Activated gamma-delta T cell (primary cell): ENCODE measurements at places on chromosomes 2 and 18.

GRCh38 chr2:56167616-56168562, 15.9 kb upstream of the CCDC85A start:
- DNase-seq, result no peak

DNA sequence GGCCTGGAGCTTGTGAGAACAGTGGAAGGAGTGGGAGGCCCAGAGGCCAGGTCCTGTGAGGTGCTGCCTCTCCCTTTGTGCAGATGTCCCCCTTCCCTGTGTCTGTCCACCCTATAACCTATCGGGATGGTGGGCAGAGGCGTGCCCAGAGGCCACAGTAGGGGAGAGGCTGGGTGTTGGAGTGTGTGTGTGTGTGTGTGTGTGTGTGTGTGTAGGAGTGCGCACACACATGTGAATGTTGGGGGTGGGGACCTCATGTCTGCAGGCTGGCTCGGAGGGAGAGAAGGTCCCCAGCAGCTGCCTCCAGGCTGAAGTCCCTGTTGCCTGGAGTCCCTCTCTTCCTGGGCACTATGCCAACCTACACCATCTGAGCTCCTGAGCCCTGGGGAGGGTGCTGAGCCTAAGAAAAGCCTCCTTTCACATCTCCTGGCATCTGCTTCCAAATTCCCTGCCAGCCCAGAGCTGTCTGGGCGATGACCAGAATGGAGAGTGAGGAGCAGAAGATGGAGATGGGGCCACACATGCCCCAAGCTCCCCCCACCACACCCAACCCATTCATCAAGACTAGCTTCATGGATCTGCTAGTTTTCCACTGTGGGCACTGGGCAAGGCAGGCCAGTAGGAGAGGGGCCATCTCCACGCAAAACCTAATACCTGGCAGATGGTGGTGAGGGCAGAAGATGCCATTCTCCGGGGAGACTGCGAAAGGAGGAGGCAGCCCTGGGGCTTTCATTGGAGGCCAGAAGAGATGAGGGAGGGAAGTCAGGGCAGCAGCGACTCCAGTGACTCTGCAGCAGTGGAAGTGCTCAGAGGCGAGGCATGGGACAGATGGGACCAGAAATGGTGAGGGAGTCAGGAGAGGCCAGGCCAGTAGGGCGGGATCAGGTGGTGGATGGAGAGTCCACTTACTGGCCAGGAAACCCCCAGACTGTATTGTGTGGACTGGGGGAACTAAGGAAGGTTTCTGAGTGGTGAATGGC, 20.3 kb downstream of the KCNK3 start:
- DNase-seq, result no peak

DNA sequence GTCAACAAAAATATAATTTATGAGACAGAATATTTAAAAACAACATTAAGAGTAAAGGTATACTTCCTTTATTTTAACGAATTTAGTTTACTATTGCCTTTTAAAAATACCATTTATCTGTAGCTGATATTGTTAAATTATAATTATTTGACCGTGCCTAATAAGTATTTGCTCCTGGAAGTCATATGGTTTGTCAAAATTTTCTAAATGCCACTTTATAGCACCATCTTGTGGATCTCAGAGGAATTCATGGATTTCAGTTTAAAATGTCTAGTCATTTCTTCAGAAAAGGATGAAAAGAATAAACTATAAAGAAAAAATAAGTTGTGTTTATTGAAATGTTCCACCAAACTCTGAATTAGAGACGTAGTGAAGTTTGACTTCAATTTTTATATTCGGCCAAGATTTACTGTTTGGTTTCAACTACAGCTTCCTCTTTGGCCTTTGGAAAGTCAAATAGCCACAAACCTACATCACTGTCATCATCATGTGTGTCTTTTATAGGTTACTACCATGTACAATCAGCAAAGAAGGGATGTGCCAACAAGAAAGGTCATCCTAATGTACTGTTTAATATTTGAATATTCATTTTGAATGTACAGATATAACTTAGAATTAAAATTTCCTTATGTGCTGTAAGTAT, 10.3 kb upstream of the FTCDNL1 start:
- no peak for DNase-seq

- DNase-seq, result no peak
These were observed 12.9 kb downstream of the FHL2 start for GRCh38 chr2:105385731-105386540.

- peak; percentile 43 for DNase-seq
These were observed 4.9 kb downstream of the ZAP70 start for GRCh38 chr2:97718051-97718882.

GRCh38 chr2:30665761-30666265, 141.4 kb downstream of the CAPN13 start:
- DNase-seq, result no peak

- no peak for DNase-seq
These were observed 25.8 kb downstream of the KCNJ3 start for GRCh38 chr2:154724194-154724797.

DNA sequence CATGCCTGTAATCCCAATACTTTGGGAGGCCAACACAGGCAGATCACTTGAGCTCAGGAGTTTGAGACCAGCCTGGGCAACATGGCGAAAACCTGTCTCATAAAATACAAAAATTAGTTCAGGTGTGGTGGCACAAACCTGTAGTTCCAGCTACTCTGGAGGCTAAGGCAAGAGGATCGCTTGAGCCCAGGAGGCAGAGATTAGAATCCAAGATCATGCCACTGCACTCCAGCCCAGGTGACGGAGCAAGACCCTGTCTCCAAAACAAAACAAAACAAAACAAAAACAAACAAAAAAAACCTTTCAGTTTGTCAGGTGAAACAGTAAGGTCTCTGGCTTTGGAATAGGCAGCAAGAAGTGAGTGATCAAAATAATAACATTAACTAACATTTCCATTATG, 84.6 kb downstream of the CLHC1 start:
- DNase-seq, result no peak

GRCh38 chr18:8356001-8356400, 253.2 kb upstream of the RAB12 start:
- DNase-seq, result no peak

DNA sequence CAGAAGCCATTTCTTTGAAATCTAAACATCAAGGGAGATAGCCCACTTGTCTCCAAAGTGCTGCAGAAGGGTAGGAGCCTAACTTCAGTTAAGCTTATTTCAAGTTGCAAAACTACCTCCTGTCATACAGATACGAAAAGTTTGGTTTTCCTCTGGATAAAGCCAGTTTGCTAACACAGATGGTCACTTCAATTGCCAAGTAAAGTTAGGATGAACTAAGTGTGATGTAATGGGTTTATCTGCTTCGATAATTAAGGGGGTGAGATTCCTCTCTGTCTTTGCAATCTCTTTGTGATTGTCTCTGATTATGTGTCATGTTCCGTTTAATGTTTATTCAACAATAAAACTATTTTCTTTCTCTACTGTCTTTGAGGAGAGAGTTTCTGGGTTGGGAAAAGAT, 156.4 kb downstream of the SLC39A10 start:
- no peak for DNase-seq

- no peak for DNase-seq
These were observed 50.6 kb downstream of the ANKMY1 start for GRCh38 chr2:240507060-240507777.

GRCh38 chr2:188485496-188485895, 193.8 kb downstream of the GULP1 start:
- DNase-seq, result no peak

GRCh38 chr2:226325526-226325925, 474.1 kb downstream of the IRS1 start:
- DNase-seq, result no peak

DNA sequence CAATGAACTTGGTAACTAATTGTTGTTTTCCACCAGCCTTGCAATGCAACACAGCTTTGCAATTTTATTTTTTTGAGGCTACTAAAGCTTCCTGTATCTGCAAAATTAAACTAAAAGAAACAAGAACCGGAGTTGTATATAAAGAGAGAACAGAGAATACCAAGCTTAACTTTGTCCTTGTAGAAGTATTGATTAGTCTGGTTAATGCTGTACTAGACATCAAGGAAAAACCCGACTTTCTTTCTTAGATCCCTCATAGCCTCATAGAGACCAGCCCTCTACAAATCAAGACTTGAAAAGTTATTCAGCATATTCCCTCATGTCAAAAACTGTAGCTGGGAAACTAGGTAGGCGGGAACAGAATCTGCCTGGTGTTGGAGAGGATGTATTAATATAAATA, 1.7 kb upstream of the ASAP2 start:
- DNase-seq, result no peak

GRCh38 chr2:215269397-215270117, 42.3 kb upstream of the ATIC start:
- DNase-seq, result no peak

DNA sequence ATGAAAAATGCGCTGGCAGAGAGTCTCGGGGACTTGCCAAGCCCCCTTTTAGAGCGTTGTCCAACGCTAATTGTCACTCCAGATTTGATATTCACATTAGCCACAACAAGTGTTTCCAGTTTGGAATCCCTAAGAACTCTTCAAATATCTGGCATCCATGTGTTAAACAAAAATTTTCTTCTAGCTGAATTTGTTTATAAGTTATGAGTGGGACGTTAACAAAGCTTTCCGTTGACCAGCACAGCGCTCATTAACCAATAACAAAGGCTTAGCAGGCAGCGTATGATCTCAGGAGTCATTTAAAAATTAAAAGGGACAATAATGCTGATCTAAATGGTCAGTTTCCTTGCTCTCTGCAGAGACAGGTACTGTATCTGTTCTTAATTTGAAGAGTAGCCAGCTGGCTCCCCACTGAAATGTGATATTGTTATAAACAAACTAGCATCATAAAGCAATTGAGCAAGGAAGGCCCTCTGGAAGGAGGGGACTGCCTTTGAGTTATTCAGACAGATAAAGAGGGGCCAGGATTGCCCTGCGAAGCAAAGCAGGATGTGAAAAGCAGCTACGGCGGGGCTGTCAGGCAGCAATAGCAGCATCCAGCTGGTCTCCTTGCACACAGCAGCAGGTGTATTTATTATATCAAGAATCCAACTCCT, 337.2 kb upstream of the SALL3 start:
- DNase-seq, result no peak

GRCh38 chr2:10392100-10392499, 56.0 kb downstream of the ODC1 start:
- DNase-seq, result no peak

- no peak for DNase-seq
These were observed 289.2 kb downstream of the PHLPP1 start for GRCh38 chr18:63004466-63005089.
